ENCODE measurements at places on chromosomes 3 and 15.
A peak's percentile ranks its signal among the peaks of the same experiment; 100 is the strongest.

- peak; percentile 37 for DNase-seq
These were observed 142.4 kb upstream of the KCNMB2 start for GRCh38 chr3:178393824-178394223.

- no peak for DNase-seq
These were observed 18.5 kb downstream of the PIK3CA start for GRCh38 chr3:179166561-179167201.

- DNase-seq: no peak
These were observed 14.0 kb downstream of the NANOGP8 start for GRCh38 chr15:35071106-35071505.

DNA sequence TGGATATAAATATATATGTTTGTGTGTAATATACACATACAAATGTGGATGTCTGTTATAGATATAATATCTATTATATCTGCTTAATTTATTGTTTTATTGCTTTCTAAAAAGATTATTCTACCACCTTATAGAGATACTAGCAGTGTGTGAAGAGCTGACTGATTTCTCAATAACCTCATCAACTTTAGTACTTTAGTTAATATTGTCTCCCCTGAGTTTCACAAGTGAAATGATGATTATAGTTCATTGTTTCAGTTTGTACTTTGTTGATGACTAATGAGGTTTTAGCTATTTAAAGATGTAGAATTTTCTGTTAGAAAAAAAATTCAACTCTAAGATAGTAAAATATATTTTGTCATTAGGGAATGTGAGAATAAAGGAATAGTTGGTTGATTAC, 11.4 kb downstream of the RSRC1 start:
- DNase-seq: no peak

DNA sequence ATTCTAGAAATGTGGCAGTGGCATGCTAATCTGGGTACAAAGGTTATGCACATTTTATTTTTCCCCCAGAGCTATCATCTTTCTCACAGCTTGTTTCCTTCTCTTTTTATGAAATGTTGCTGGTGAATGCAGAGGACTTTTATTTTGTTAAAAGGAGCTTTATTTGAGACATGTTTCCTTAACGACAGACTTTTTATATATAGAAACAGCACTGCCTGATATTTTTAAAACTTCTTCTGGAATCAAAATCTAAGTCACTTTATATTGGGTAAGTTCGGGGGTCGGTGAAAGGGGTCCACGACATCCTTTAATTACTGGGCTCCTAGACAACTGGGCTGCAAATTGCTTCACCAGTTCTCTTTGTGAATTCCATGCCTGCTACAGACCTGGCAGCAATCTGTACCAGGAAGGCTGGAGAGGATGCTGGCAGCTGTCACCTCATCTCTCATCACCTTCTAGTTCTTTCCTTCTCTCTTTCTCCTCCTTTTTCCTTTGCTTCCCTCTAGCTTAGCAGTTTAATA, 464.7 kb downstream of the PDCD6IP start:
- peak; percentile 18 for DNase-seq

DNA sequence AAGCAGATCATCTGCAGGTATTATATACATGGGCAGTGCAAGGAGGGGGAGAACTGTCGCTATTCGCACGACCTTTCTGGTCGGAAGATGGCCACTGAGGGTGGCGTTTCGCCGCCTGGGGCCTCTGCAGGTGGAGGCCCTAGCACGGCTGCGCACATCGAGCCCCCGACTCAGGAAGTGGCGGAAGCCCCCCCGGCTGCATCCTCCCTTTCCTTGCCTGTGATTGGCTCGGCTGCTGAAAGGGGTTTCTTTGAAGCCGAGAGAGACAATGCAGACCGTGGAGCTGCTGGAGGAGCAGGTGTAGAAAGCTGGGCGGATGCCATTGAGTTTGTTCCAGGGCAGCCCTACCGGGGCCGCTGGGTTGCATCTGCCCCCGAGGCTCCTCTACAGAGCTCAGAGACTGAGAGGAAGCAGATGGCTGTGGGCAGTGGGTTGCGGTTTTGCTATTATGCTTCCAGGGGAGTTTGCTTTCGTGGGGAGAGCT, 639 bp downstream of the MKRN3 start:
- peak; percentile 87 for DNase-seq

DNA sequence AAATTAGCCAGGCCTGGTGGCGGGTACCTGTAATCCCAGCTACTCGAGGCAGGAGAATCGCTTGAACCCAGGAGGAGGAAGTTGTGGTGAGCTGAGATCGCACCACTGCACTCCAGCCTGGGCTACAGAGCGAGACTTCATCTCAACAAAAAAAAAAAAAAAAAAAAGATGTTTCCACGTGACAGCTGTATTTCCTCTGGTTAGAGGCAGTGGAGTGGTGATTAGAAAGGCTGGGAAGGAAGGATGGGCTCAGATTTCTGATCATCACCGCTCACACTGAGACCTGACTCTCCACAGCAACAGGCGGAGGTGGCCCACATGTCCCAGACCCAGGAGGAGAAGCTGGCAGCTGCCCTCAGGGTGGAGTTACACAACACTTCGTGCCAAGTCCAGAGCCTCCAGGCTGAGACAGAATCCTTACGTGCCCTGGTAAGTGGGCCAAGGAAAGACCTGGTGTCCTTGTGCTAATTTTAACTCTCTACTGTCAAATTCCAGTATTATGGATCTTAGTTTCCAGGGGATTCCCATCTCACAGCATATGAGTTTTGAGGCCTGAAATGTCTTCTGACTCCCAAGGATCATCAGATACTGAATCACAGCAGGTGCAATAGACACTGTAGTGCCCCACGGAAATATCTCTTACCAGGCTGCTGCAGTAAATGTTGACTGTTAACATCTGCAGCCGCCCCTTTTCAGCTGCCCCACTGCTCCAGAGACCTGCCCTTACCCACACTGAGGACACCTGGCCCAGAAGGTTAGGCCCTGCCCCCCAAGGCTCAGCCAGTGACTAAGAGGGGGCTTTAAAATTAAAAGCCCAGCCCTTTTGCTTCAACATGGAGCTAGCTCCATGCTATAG, 66.9 kb downstream of the BFSP2 start:
- peak; percentile 52 for DNase-seq

DNA sequence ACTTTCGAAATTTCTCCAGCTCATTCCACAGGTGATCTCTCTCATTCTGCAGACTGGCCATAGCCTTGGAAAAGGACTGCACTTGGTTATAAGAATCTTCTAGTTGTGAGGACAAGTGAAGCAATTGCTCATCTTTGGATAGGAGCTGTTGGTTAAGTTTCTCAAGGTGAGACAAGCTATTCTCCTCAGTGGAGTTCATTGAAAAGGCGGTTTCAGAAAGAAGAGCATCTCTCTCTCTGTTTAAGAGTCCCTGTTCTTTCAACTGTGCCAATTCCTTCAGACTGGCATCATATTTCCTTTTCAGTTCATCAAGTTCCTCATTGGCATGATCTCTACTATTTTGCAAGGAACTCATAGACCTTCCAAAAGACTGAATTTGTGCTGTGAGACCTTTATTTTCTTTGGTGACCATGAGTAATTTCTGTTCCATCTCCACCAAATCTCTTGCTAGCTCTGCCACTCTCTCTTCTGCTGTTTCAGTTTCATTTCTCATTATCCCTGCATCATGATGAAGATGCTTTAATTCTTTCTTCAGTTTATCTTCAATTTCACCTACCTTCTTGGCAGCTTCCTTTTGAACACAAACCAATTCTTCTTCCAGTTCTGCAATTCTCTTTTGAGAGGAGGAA, 30.2 kb upstream of the HCLS1 start:
- DNase-seq: no peak

GRCh38 chr3:56302417-56302816, 165.8 kb downstream of the ERC2 start:
- no peak for DNase-seq

DNA sequence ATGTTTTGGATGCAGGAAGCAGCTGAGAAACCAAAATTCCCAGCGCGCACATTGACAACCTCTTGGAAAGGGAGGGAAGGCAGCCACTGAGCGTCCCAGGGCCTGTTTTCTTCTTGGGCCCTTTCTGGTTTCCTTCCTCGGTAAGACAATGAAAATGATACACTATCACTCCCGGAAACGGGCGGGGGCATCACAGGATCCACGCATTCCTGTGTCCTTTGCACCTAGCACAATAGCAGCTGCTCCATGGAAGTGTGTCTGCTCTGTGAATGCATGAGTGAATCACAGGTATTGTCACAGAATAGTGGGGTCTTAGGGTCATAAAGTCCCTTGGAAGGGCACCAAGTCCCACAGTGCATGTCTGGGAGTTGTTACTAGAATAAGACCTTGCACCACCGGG, 6.3 kb upstream of the ITPKA start:
- no peak for DNase-seq

DNA sequence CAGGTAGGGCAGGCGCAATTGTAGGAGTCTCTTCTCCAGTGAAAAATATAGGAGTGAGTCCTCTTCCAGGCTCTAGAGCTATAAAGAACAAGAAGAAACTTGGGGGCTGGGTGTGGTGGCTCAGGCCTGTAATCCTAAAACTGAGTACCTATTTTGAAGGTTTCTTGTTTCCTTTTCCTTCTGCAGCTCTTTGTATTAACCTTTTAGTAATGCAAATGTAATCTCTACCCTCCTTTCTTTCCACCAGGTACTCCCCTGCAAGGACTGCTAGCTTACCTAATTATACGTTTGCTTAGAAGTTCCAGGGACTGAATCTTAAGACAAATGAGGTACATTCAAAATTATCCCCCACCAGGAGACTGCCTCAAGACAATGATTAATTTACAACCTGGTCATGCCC, 75.9 kb downstream of the CD47 start:
- no peak for DNase-seq

DNA sequence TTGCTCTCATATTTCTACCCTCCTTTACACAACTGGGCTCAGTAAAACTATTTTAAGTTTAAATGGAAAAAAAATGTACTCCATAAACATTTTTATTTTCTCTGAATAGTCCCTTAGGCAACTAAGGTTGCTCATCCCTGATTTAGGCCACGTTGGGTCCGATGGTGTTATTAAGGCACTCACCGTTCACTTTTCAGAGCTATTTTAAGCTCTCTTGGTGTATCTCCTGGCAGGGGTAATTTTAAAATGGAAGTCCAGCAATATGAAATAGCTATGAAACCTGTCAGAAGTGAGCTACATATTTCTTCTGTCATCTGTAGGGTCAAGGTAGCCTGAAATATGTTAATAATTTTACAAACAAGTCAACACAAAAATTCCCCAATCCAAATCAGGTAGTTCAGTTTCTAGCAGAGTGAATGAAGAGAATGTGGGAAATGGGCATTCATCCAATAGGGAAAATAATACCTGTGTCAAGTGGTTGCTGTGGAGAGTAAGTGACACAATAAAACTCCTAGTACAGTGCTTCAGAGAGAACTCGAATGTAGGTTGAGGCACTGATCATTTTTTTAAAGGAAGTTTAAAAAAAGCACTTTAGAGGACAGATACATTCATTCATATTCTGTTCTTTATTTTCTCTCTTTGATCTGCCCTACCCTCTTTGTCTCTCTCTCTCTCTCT, 209.3 kb upstream of the FEZF2 start:
- no peak for DNase-seq

- DNase-seq: peak; percentile 33
These were observed 7.6 kb downstream of the HSPBAP1 start for GRCh38 chr3:122786066-122786465.

GRCh38 chr15:38941399-38941953, 376.9 kb upstream of the RASGRP1 start:
- DNase-seq: peak; percentile 89

GRCh38 chr3:155244216-155244615, 49.3 kb downstream of the STRIT1 start:
- DNase-seq: no peak

DNA sequence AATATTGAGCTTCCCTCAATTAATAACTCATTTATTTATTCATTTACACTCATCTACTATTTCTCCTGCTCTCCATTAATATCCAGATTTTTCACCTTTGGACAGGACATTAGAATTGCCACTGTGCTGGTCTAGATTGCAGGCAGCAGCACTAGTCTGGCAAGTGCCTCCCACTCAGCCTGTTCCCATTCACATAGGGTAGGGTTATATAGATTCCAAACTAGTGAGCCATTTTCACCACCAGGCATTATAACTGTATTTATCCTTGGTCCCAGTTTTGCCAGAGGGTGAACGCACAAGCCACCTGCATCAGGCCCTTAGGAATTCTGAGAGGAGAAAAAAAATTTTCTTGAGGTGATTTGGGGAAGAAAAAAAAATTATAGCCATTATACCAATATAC, 44.5 kb downstream of the ANAPC13 start:
- DNase-seq: no peak

DNA sequence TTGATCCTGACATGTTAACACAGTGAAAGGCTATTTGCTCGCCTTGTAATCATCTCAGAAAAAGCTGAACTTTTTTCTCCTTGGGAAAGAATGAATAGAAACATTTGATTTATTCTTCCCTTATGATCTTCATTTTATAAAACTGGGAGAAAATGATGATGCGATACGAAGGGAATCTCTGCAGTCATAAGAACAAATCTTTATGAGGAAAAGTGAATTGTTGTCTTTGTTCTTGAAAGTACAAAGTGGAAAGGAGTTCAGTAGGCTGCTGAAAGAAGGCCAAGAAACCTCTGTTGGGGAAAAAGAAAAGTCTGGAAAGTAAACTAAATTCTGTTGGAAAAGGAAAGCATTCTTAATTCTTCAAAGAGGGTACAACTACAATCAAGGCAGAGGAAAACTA, 248.8 kb downstream of the NSUN3 start:
- no peak for DNase-seq

DNA sequence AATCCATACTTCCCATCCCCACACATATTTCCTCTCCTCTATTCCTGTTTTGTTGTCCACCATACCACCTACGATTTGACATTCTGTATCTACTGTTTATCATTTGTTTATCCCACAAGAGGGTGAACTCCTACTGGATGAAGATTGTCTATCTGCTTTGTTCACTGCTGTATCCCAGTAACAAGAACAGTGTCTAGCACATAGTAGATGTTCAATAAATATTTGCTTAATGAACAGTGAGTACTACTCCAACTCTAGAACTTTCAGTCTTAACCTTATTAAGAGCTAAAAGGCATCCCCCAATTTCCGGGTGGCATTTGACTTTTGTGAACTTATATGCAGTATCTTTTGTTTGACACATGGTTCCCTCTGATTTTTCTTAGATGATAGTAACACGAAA, 1.3 kb downstream of the PYGO1 start:
- no peak for DNase-seq

DNA sequence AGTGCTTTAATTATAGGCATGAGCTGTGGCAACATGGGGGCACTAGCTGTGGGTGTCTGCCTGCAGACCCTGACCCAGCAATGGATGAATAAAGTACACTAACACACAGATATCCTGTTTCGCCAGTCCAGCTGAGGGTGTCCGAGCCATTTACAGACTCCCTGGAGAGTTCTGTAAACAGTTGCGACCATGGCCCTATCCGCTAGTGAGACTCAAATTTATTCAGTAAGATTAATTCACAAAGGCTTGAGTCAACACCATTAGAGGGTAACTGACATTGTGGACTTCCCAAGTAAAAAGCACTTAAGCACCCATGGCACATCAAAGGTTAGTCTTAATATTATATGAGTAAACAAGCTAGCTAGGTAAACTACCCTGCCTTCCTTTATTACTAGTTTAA, 161.6 kb downstream of the TBL1XR1 start:
- no peak for DNase-seq

Measured in myocyte (in vitro differentiated cells).